ENCODE measurements at places on chromosomes 2 and 18. TPM values are rescaled to one million over a fixed set of nuclear protein-coding genes. Genes with fewer than 3 reads are reported as not detected.

GRCh38 chr2:20666005-20666303, 990 bp upstream of the GDF7 start:
- no peak for DNase-seq

GRCh38 chr2:46202453-46202852, 94.8 kb upstream of the EPAS1 start:
- DNase-seq = no peak

DNA sequence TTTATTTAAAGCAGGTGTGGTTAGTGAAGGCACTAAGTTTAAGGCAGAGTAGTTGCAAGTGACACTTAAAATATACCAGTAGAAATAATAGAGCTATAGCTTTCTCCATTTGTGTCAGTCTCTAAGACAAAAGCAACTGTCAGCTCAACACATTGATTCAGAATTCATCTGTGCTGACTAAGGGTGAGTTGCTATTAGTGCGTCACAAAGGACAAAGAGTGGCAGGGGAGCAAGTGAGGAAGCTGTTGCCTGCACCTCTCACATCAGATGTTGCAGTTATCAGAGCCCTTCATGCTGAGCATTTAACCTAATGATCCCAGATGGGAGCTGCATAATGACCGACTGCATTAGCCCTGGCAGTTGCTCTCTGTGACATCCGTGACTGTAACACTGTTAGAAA, 138.6 kb downstream of the DTNA start:
- no peak for DNase-seq

DNA sequence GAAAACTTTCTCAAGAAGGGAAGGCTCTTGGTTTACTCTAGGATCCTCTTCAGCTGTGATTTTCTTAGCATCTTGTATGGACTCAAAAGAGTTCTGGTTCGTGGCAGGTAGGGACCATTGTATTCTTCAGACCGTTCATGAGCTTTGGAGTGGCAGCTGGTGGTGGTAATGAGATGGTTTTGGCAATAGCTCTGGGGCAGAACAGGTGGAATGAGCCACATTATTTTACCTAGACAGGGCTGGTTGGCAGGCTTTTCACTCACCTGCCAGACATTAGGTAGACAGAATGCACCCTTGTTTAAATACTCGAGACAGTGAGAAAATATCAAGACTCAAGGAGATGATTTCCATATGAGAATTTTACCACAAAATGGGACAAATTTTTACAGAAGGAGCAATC, 26.2 kb upstream of the MGAT5 start:
- no peak for DNase-seq

GRCh38 chr2:54457323-54458023, 1.3 kb downstream of the SPTBN1 start:
- DNase-seq = no peak

GRCh38 chr2:147773479-147773878, 71.3 kb upstream of the ACVR2A start:
- DNase-seq = no peak

GRCh38 chr2:212712466-212712865, 173.9 kb upstream of the ERBB4 start:
- DNase-seq = no peak

GRCh38 chr2:179917272-179917671, 55.9 kb upstream of the ZNF385B start:
- no peak for DNase-seq

- no peak for DNase-seq
These were observed 120.4 kb downstream of the ZNF516 start for GRCh38 chr18:76374330-76375281.

DNA sequence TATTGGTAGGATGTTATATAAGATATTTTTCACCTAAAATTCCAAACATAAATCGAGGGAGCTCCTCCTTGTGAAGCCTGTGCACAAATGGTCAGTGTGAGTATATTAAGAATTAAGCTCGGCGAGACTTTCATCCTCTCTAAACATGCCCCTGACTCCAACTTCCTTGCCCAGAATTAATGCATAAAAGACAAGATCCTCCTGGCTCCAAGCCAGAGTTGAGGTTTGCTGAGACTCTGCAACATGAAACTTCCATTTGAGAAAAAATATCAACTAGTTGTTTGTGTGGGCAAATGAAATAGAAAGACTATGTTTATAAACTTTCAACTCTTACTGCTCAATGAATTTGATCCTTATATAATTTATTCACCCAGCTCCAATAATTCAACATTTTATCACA, 68.1 kb downstream of the CCDC178 start:
- no peak for DNase-seq

DNA sequence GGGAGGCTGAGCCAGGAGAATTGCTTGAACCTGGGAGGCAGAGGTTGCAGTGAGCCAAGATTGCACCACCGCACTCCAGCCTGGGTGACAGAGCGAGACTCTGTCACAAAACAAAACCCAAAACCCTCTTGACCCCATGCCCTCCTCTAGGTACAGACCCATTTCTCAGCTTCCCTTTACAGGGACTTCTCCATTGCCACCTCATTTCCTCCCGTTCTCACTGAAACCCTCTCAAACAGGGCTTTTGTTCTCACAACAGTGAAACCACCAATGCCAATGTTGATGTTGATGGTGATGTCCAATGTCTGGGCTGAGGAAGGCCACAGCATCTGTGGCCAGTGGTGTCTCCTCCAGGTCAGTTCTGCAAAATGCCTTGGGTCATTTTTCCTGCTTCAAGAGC, 69.0 kb upstream of the ZCCHC2 start:
- no peak for DNase-seq

GRCh38 chr2:101064125-101064502, 62.0 kb downstream of the RPL31 start:
- no peak for DNase-seq

DNA sequence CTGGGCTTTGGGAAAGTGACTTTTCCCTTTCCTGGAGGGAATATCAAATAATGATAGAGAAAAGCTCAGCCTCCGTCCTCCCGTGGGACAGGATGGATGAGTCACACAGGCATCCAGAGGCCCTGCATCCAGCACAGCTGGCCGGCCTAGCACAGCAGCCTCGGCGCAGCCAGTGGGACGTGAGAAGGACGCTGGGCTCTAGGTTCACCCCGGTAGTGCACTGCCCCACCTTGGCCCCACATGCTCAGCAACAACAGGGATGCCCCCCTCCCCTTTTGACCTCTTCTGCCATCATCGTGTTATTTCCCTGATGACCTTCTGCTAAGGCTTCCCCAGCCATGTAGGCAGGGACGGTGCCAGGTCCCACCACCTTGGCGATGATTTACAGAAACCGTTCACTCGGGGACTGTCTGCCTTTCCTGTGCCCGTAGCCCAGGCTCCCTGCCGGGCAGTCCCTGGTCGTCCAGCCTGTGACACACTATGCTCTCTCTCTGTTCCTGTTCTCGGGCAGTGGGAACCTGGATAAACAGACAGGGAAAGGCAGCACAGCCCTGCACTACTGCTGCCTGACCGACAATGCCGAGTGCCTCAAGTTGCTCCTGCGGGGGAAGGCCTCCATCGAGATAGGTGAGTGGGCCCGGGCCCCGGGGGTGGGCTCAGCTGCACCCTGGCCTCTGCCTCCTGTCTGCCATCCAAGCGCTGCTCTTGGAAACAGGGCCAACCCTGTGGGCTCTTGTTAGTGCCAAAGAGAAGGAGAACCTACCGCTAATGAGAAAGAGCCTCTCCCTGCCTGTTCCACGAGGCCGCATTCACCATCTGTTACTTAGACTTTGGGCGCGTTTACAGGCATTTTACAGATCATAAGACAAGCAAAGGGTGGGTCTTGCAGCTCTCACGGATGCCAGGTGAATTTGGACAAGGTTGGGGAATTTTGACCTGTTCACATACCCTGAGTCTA, 44.6 kb downstream of the ITGB1BP1 start:
- no peak for DNase-seq

GRCh38 chr2:195407783-195408182, 249.2 kb upstream of the SLC39A10 start:
- DNase-seq = no peak

DNA sequence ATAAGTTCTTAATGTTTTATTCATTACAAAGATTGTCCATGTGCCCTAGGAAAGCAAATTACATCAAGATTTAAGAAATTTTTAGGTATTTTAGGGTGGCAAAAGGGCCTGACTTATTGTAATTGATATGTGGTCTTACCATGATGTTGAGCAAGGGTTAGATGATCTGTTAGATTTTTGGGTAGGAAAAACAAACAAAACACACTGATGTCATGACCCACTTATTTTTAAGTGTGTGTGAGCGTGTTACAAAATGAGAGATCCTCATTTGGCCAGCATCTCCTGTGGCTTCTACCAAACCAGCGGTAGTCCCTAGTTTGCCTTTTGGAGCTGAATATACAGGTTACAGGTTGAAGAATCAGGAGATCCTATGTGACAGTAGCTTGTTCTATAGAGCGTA, 89.8 kb upstream of the ITGB6 start:
- no peak for DNase-seq

- no peak for DNase-seq
These were observed 133.6 kb downstream of the ALK start for GRCh38 chr2:29787473-29788465.

DNA sequence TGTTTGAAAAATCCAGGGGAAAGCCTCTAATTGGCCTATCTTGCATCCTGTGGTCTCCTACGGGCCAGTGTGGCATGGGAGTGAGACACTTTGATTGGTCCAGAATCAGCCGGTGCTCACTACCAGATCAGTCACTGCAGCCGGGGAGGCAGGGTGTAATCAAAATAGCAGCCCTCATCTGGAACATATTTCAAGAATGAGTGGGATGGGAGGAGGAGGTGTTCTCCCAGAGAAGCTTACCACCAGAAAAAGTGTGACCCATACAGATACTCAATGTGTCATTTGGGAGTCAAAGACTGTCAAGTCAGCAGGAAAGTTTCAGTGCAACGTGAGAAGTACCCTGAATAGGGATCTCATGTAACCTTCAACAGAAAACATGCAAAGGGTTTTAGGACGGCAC, 393.9 kb upstream of the SLC14A2 start:
- no peak for DNase-seq

- no peak for DNase-seq
These were observed 22.3 kb downstream of the DTNB start for GRCh38 chr2:25651066-25651465.

DNA sequence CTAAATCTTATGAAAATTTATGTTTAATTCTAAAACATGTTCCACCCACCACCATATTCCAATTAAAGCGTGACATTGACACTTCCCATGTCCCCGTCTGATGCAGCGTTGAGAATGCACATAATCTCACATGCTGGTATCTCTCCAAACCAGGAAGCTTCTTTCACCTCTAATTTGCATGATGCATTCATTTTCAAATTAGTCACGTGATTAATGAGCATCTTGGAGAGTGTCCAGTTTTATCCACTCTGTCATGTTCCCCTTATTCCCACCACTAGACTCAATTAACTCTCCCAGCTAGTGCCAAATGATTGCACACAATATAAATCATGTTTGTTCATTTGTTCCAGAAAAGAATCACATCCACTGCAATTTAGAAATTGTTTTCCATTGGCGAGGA, 105.8 kb downstream of the RIT2 start:
- no peak for DNase-seq

DNA sequence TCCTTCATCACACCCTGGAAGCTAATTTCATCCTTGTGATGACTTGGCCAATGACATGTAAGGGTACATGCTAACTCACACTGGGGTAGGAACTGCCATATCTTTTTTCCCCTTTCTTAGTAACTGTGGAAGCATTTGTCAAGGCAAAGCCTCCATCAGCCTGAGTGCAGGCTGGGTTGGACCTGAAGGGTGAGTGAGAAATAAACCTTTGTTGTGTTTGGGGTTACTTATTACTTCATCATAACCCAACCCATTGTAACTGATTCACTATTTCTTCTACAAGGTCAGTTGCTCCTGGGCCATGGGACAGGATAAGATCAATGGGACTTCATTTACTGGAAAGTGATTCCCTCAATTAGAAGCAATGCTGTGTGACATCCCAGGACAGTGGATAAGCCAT, 108.4 kb downstream of the COL6A3 start:
- DNase-seq = no peak

DNA sequence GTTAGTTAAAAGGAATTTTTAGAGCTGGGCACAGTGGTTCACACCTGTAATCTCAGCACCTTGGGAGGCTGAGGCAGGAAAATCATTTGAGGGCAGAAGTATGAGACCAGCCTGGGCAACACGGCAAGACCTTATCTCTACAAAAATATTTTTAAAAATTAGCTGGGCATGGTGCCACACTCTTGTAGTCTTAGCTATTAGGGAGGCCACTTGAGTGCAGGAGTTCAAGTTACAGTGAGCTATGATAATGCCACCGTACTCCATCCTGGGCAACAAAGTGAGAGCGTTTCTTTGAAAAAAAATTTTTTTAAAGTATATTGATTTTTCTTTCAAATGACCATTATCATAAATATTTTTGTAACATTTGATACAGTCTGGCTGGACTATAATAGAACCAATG, 93.6 kb upstream of the FAM117B start:
- DNase-seq = no peak

GRCh38 chr2:134999521-134999920, 47.7 kb downstream of the MAP3K19 start:
- DNase-seq = no peak

DNA sequence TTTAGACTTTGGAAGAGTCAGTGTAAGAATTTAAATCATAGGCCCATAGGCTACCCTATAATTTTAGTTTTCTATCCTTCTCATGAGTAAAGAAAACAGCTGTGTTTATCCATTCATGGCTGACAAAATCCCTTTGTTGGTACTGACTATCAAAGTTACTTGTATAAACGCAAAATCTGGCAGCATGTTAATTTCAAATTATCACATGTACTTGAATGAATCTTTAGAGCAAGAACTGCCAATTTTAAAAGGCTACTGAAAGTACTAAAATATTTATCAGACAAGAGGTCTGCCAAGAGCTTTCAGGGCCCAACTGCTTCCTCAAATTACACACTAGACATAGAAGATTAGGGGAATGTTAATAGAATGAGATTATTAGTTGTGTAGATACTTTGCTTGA, 66.6 kb downstream of the MYL12B start:
- DNase-seq = no peak

DNA sequence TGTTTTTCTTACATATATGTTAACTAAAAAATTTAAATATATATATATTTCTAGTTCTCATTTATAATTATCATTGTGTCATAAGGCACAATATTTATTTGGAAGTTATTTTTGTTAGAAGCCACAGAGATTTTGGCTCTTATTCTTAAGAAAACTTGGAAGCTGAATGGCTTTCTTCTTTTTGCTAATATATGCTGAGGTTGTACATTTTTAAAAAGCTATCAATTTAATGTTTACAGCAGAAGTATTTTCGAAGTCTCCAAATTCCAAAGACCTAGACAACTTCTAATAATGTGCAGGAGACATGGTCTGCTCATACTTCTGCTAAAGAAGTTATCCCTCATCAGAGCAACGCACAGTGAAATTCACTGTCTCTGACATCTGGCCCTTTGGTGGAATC, 3.7 kb upstream of the PIEZO2 start:
- DNase-seq = no peak

THADA gene
- 41.0 TPM for total RNA-seq

MAP3K19 gene
- total RNA-seq = not detected

KRTCAP3 gene
- total RNA-seq = 13.6 TPM

SFTPB gene
- not detected for total RNA-seq

RAB17 gene
- total RNA-seq = not detected

GRB14 gene
- 0.91 TPM for total RNA-seq

IL1B gene
- 61.2 TPM for total RNA-seq

SATB2 gene
- 0.29 TPM for total RNA-seq

SLC4A3 gene
- total RNA-seq = 0.08 TPM

TRIM43 gene
- not detected for total RNA-seq

ADAM23 gene
- 29.6 TPM for total RNA-seq

TGFA gene
- 3.8 TPM for total RNA-seq
